Natural killer cell treated with Interleukin-12 subunit alpha and Interleukin-12 subunit beta and Interleukin-15 and Interleukin-18, amount 100 ng/mL, for 72 hours (primary cell): ENCODE measurements at places on chromosomes 4 and X.

DNA sequence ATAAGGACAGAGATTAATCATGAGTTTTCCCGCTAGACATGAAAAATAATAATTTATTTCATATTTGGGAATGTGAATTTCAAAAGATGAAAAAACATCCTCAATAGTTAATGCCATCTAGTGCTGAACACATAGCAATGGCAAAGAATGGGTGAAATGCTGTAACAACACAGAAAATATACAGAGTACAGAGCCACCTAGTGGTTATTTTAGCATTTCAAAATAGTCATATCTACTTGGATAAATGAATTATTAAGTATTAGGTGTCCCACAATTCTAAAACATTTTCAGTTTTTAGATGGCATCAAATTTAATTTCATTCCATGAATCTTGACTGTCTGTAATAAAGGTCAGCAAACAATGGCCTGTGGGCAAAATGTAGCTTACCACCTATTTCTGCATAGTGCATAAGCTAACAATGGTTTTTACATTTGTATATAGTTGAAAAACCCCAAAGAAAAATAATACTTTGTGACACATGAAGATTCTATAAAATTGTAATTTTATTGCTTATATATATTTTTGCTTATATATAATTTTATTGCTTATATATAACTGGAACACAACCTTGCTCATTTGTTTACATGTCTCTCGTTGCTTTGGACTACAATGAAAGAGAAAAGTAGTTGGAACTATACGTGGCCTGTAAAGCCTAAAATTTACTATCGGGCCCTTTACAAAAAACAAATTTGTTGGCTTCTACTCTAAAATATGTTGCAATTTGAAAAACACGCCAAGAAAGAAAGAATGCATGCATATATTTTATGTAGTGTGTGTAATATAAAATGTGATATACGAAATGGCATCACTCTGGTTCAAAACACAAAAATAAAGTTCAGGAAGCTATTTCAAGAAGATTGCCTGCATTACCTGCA is 99.1 kb upstream of the FAM47C start:
- DNase-seq = no peak

DNA sequence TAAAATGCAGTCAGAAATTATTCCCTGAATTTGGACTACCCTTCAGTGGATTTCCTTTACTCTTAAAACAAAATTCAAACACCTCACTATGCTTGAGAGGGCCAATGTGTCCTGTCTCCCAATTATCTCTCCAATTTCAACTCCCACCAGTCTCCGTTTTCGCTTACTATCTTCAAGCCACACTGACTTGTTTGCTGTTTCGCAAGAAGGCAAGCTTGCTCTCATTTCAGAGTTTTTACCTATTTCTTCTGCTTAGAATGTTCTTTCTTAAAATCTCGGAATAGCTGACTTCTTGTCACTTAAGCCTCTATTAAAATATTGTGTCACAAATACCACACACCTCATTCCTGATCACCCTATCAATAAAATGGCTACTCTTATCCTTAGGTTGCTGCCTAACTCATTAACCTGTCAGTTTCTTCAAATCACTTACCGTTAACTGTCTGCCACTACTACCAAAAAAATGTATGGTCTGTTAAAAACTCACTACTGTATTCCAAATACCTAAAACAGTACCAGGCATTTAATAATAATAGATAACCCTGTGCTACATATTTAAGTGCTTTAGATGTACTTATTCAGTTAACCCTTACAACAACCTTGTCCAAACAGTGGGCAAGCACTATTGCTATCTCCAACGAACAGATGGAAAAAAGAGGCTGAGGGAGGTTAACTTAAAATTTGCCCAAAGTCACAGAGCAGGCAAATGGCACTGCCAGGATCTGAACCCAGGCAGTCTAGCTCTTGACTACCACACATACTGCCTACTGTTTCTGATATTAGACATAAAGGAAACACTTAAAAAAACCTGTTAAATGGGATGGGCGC is 2.9 kb downstream of the UBA6 start:
- DNase-seq = no peak

DNA sequence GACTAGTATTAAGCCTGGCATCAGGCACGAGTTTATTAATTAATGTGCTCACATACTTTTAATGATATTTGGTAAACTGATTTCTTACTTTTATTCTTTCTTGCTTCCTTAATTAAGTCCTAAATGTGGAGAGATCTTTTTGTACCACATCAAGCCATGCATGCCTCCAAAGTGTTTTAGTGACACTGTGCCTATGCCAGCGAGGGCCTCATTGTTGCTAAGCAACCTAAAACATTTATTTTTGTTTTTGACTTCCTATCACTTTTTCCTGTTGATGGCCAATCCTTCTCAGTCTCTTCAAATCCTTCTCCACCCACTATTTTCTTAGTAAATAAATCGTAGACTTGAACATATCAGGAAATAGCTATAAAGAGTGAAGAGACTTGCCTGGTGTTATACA is 5.5 kb upstream of the NSUN7 start:
- no peak for DNase-seq

- no peak for DNase-seq
Observed at GRCh38 chr4:155629183-155629825, 37.3 kb upstream of the GUCY1A1 start.

DNA sequence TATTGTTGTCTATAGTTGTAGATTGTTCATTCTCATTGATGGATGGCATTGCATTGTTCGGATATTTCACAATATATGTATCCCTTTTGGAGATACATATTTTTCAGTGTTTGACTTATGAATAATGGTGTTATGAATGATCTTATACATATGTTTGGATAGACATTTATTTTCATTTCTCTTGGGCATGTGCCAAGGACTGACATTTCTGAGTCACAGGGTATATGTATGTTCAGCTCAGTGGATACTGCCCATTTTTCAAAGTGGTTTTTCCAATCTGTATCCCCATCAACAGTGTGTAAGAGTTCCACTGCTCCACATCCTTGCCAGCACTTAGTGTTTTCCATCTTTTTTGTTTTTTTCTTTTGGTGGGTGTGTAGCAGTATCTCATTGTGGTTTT is 45.0 kb upstream of the RAB40AL start:
- no peak for DNase-seq

DNA sequence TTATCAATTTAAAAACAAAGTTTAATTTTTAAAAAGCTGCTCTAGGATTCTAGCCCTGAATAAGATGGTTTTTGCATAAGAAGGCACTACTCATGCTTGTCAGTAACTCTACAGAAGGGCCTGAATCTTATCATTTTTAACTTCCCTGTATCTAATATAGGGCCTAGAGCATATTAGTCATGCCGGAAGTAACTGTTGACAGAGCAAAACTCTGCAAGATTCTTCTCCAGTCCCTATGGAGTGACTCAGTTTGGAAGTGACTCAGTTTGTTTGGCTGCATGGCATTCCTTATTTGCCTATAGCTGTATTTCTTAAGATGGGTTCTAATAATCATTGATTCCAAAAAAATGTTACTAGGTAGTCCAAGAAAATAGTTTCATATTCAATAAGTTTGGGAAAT is 431.8 kb upstream of the HTR2C start:
- DNase-seq = no peak

GRCh38 chr4:75817901-75818300 is 84.4 kb downstream of the PPEF2 start:
- no peak for DNase-seq

GRCh38 chr4:173485164-173485563 is 44.9 kb downstream of the HAND2 start:
- DNase-seq = no peak

DNA sequence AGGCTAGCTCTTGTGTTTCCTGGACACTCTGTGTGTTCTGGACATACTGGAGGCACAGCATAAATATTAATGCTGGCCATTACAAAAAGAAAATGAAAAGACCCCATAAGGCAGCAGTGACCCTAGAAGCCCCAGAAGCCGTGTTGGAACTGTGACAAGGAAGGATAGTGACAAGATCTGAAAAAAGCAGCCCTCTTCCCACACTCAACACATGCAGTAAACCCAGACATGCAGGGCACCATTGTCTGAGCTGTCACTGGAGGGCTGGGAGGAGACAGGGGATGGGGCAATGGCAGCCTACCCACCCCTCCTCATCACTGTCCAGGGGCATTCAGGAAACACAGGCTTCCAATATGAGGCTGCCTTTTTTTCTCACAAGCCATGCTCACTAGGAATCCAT is 6.5 kb downstream of the TRIM2 start:
- no peak for DNase-seq

DNA sequence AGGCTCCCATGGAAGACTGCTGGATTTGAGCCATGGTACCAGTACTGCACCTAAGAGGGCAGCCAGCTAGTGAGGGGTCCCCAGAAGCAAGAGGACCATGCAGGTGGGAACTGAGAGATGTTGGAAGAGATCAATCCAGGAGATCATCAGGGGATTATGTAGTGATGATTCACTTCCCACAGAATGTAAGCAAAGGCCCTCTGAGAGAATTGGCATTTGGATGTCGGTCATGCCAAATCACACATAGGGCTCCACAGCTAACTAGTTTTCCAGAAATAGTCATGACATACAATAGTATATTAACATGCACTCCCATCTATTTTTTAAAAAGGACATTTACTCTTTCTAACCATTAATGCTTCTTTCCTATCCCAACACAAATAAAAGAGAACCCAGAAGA is 112.5 kb downstream of the RASGEF1B start:
- no peak for DNase-seq

DNA sequence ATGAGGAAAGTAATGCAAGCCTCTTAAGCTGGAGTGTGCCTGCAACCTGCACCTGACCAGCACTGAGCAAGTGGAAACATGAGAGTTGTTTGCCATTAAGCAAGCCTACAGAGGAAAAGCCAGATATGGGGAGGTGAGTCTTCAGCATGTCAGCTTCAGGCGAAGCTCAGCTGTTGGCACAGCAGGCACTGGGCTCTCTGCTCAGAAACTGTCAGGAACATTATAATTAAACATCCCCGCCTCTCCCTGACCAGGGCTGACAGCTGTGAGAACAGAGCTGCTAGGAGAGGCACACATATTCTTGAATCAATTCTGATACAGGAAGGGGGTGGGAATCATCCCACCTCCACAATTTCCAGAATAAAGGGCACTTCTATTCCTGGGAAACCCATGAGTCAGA is 19.0 kb upstream of the DCX start:
- no peak for DNase-seq

GRCh38 chr4:168811786-168812651 is 198.0 kb downstream of the CBR4 start:
- DNase-seq = no peak

DNA sequence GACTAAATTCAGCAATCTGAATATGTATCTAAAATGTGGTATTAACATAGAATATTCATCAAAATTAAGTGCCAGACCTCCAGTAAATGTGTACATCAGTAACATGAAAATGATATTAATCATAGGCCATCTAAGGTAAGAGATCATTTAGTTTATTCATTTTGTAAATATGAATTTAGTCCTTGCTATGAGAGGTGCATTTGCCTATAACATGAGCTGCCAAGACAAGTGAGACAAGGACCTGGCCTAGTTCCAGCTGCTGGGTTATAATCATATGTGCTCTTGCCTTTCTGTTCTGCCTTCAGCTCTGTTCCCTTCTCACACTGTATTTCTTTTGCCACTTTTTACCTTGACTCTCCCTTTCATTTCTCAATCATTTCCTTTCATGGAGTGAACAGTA is 160.0 kb downstream of the STIM2 start:
- DNase-seq = no peak

DNA sequence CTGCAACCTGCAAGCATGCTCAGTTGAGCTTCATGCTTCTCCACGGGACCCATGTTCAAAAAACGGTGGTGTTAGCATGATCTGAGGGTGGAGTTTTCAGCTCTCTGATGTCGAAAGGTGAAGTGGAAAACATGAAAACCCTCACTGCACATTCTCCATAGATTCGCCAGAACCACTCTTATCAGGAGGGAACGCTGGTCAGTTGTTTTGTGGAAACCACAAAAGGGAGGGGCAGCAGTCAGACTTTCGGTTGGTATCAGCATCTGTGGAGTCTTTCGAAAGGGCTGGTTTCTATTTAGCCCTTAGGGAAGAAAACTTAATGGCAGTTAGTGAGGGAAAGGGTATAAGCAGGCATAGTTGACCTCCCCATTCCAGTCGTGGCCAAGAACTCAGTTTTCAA is 12.6 kb downstream of the PPA2 start:
- no peak for DNase-seq

GRCh38 chr4:79922011-79922410 is 151.0 kb downstream of the ANTXR2 start:
- no peak for DNase-seq

DNA sequence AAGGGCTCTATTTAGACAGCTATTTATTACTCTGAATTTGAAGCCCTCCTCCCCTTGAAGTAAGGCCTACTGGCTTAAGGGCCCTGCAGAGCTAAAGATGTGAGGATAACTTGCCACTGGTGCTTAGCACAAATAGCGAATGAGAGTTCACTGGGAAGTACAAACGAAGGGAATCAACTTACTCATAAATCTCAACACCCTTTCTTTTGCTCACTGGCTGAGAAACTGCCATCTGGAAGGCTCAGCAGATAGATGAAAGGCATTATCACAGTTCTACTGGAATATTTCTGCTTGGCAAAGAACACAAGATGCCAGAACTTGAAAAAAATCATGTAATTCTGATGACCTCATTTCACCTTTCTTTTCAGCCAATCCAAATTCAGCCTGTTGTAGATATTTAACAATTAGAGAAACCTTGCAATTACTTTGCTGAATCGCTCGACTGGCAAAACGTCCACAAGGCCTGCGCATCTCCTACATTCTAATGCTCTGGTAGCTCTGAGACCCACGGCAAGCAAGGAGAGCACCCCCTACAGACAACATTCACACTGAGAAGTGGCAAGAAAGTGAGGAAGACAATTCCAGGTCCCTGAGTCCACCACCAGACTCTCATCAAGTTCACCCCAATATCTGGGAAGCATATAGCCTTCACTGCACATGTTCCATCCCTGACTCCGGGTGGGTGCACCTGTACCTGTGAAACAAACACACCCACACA is 27.5 kb downstream of the TSPAN5 start:
- DNase-seq = no peak

DNA sequence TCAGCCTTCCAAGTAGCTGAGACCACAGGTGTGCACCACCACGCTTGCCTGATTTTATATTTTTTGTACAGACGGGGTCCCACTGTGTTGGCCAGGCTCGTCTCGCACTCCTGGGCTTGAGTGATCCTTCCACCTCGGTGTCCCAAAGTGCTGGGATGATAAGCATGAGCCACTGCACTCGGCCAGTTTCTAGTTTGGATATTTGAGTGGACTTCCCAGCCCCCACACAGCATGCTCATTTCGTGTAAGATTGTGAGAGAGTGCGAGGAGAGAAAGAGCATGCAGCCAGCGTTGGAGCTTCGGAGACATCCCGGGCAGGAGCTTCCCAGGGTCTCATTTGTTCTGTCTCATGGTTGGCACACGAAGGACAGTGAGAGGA is 31.8 kb downstream of the ARSD start:
- no peak for DNase-seq

GRCh38 chrX:15714529-15714928 is 23.5 kb upstream of the CA5B start:
- no peak for DNase-seq
